ENCODE measurements at places on chromosomes 1 and 21.

- no peak for DNase-seq
Measured at GRCh38 chr1:47388030-47388890, 27.8 kb upstream of the FOXE3 start.

GRCh38 chr1:109389638-109390341 lies 7.9 kb downstream of the SORT1 start:
- no peak for DNase-seq

DNA sequence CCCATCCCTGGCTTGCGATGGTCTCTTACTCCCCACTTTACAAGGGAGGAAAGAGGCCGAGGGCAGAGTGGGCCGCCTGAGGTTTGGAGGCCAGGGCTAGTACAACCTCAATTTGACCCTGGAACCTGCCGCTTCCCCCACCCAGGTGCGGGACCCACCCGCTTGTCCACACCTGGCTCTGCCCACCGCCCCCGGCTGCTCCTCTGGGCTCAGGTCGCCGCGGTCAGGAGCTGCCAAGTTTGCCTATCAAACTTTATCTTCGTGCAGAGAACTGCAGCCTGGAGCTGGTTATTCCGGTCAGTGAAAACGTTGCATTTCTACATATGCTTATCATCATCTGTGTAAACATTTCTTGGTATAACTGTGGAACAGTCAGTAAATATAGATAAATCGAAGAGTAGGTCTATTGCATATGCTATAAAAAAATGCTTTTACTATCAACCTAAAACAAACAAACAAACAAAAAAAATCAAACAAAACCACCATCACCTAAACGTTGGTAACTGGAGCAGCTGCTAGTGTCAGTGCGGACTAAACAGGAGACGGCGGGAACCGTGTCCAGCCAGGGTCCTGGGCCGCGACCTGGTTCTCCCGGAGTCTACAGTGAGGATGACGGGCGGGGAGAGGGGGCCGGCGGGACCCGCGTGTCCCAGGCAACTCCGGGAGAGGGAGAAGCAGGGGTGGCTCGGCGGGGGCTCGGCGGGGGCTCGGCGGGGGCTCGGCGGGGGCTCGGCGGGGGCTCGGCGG lies 906 bp upstream of the ADARB1 start:
- DNase-seq: peak; percentile 15

GRCh38 chr1:20640183-20640597 lies 6.9 kb downstream of the PINK1 start:
- DNase-seq: no peak

- no peak for DNase-seq
Measured at GRCh38 chr1:56081173-56081572, 498.2 kb downstream of the PLPP3 start.

DNA sequence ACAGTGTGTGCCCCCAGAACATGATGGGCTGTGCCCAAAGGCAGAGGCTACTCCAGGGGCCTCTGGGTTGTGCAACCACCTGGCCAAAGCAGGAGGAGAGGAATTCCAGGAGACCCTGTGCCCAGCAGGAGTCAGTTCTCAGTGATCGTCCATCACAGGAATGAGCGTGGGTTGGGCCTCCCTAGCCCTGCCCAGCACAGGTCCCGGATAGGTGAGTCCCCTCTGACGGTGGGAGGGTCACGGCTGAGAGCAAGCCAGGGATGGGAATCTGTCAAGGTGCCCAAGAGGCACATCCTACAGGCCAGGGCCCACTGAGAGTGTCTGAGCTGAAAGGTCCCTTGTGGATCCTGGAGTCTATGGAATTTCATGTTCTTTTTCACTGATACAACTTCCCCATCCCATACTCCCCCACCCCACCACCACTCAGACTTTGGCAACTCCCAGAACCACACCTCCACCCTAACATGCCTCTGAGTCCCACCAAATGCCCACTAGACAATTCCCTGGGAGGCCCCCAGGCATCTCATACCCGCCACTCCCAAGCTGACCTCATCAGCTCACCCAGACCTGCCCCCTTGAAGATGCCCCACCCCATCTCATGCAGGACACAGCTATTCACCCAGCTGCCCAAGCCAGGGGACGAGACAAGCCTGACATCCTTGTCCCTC lies 3.1 kb downstream of the GJB4 start:
- no peak for DNase-seq

DNA sequence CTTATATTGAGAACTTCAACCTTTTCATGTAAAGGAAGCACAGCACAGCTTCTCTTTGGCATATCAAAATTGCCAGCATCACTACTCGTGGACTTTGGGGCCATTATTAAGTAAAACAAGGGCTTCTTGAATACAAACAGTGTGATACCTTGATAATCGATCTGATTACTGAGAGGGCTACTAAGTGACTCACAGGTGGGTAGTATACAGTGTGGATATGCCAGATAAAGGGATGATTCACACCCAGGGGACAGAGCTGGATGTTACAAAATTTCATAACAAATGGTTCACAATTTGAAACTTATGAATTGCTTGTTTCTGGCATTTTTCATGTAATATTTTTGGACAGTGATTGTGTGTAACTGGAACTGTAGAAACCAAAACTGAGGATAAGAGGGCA lies 15.4 kb downstream of the HDAC1 start:
- no peak for DNase-seq

- no peak for DNase-seq
Measured at GRCh38 chr21:40185208-40185607, 318.0 kb downstream of the PCP4 start.
